Cortex of kidney (tissue), 1 donor: ENCODE measurements at places on chromosomes 13 and 19.

DNA sequence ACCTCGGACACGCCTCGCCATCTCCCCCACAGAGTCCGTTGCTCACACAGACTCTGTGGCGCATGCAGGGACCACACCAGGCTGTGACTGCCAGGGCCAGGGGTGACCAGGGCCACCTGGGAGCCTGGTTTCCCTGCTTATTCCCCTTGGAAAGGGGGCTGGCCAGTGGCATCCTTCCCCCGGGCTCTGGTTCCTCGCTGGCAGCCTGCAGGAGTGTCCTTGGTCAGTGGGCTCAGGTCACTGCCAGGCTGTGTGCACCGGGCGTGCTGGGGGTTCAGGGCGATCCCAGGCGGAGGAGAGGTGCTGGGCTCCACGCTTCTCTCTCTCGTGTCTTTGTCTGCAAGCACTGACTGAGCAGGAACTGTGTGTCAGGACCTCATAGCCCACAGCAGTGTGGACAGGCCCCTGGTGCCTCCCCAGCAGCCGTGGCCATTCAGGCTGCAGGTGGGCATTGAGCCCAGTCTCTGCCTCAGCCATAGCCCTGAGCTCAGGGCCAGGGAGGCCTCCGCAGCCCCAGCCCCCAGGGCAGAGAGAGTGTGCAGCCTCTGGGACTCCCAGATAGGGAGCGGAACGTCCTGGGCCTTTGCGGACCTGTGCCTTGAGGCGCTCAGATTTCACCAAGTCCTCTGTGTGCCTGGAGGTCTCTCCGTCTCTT, 6.5 kb downstream of the PIAS4 start:
- no peak for DNase-seq

GRCh38 chr19:28960586-28960985, 252.4 kb downstream of the UQCRFS1 start:
- no peak for DNase-seq

GRCh38 chr19:58385313-58385890, 1.7 kb upstream of the RPS5 start:
- no peak for DNase-seq

DNA sequence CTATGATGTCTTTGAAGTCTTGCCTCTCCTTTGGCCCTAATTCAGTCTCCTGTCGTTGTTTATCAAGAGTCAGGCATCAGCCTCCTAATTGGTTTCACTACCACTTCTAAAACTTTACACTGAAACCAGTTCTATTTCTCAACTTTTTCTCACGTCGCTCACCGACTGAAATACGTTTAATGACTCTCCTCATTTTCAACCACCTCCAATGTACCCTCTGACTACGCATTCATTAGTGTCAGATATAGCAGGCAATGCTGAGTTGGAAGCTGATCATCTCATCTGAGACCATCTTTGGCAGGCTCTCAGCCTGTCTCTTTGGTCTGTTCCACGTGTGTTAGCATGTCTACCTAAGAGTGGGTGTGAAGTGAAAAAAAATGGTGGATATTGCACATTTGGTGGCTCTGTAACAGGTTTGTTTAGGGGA, 128.1 kb downstream of the KL start:
- DNase-seq, result no peak

- DNase-seq, result no peak
Measured at GRCh38 chr13:20001366-20002190, 43.1 kb downstream of the ZMYM2 start.

DNA sequence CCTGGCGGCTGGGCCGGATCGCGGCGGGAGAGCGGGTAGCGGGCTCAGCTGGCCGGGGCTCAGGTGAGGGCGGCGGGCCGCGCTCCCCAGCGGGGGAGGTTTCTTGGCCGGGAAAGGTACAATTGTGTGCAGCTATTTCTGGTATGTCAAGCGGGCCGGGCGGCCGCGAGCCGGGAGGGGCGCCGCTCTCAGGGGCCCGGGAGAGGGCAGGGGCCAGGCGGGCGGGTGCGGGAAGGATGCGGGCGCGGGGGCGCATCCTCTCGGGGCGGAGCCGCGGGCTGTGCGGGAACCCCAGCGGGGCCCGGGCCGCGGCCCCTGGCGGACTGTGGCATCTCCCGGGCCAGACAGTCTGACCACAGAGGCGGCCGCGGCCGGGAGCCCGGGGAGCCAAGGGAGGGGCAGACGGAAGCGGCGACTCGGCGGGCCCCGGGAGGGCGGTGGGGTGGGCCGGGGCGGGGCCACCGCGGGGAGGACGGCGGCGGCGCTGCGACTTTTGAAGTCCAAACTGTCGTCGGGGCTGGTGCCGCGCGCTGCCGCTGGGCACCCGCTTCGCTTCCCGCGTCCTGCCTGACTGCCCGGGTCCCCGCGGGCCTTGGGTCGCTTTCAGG, at the start of gene LMO7:
LMO7 (plus strand) TSS at position 503 of the 608 bp plus-strand sequence. CDS start 328 bp downstream, outside the sequence.
- DNase-seq, result no peak

GRCh38 chr13:73970421-73971055, 163.7 kb downstream of the KLF12 start:
- DNase-seq, result no peak

DNA sequence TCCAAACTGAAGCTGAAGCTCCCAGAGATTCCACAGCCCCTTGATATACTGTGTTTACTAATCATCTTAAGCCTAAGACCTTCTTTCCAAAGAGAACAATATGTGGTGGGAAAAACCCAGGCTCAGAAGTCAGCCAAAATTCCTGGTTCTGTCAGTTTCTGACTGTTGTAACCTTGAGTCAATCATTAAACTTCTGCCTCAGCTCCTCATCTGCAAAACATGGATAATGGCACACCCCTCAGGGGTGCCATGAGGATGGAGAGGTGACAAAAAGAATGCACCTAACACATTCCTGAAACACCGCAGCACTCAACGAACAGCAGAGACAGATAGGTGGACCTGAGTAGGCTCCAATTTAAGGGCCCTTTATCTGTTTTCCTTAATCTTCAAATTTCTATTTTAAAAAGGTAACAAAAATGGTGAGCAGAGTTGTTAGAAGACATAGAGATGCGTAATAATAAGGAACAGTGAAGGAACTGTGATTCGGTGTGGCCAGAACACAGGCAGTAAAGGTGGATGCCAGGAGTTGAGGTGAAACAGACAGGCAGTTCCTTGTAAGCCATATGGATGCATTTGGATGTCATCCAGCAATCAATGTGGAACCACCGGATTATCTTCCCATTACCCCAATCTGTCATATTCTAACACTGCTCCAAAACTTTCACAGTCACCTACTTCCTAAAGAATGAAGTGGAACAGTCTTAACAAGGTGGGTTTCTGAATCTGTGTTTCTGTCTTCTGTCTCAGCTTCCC, 56.6 kb upstream of the DOCK9 start:
- DNase-seq, result no peak

GRCh38 chr13:50599927-50600326, 243.6 kb downstream of the DLEU7 start:
- DNase-seq, result no peak

GRCh38 chr13:36108954-36109353, 22.2 kb downstream of the DCLK1 start:
- no peak for DNase-seq

- no peak for DNase-seq
Measured at GRCh38 chr19:47331931-47332547, at the start of gene C5AR2. C5AR2 (plus strand) TSS chr19:47332175; CDS start chr19:47340800, 8,625 bp downstream.

GRCh38 chr19:15222738-15223648, 9.3 kb downstream of the EPHX3 start:
- DNase-seq, result no peak

DNA sequence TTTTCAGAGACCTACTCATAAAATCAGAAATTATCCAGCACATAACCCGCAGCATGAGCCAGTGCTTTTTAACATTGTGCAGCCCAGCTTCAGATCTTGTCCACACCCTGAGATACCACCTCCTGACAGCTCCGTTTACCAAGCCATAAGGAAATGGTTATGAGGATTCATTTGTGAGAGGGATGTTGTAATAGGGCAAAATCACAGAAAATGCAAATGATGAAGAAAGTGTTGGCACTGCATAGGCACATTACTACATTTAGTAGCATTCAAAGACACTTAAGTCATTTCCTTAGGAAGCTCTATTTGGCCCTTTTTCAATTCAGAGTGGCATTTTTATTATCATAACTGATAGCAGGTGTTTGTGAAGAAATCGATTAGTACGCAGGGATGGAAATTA, 277.5 kb downstream of the DNAJC15 start:
- no peak for DNase-seq

DNA sequence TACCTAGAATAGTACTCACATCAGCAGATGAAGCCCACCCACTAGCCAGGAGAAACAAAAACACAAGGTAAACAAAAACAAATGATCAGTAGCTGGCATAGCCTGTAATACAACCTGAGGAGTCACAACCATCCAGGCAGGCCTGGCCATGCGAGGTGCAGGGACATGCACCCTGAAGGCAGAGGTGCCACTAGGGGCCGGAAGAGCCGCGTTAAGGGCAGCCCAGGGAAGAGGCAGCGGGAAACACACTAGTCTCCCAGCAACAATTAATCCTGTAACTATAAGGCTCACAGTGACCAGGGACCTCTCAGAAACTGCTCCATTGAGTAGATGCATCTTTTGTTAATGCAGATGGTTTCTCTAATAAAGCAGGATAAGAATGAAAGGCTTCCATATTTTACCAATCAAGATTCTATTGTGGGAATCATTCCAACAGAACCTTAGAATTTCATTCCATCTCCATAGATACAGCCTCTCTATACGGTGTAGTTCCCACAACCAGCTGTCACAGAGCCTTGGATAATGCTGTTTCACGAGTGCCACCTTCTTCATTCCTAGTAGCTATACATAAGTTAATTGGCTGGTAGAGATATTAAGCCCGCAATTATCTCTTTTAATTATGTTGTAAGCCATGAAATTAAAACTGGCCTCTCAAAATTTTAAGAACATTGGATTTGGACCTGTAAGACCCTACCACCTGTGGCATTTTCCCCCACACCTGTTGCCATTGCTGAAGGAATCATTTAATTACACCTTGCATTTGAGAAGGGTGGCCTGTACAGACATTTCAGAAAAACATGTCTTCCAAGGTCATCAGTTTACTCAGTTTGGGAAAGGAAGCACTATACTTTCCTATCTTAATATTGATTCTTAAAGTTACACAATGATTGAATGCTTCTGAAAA, 28.7 kb downstream of the ANKRD10 start:
- no peak for DNase-seq

- no peak for DNase-seq
Measured at GRCh38 chr19:49684983-49685553, 4.3 kb upstream of the ADM5 start.

GRCh38 chr13:25688536-25688935, 316.8 kb downstream of the ATP8A2 start:
- no peak for DNase-seq

GRCh38 chr13:79995334-79995733, 345.6 kb downstream of the SPRY2 start:
- no peak for DNase-seq

DNA sequence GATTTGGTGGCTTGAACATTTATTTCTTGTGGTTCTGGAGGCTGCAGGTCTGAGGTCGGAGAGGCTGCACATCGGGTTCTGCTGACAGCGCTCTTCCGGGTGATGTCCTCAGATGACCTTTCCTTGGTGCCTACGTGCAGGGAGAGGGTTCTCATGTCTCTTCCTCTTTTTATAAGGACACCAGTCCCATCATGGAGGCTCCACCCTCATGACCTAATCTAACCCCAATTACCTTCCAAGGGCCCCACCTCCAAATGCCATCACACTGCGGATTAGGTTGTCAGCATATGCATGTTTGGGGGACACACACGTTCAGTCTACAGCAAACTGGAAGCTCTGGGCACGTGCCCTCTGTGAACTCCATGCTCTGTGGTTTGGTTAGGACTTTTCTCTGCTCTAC, 338.6 kb downstream of the FGF9 start:
- DNase-seq, result no peak

GRCh38 chr13:113245849-113246796, 36.7 kb downstream of the CUL4A start:
- DNase-seq, result no peak
